Fibroblast of upper back skin (primary cell): ENCODE measurements at places on chromosomes 6 and 20.

- no peak for DNase-seq
Observed at GRCh38 chr20:38454556-38455473, 17.8 kb upstream of the RALGAPB start.

DNA sequence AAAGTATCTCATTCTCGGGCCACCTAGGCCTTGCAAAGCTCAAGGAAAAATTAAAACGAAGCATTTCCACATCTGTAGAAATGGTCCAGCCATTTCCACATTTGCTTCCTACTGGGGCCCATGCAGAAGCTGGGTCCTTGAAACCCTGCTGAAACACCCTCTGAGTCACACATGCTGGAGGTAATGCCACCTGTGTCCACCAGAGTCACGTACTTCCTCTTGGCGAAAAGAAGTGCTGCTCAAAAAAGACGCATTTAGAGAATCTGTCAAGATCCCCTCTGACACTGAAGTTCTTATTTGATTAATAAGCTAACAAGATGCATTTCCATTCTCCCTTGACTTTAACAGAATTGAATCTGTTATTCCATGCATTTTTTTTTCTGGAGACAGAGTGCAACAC, 423.2 kb downstream of the PREX1 start:
- DNase-seq, result no peak

DNA sequence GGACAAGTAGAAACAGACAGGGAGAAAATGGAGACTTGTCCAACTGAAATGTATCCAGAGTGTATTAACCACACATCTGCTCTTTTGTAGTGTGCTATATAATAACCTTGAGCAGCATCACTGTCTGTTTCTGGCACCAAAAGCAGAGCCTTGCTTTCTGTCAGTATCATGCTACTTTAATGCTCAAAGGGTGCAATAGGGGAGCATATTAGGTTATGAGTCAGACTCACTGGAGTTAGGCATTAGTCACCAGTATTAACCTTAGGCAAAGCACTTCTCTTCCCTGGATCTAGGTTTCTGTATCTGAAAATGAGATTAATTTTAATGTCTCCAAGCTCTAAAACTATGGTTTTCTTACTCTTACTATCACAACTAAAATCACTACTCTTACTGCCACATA, 280.1 kb downstream of the TFAP2B start:
- no peak for DNase-seq

GRCh38 chr20:62716198-62716940, 7.7 kb downstream of the NTSR1 start:
- peak; percentile 8 for DNase-seq
